ENCODE measurements at places on chromosomes 2 and 18.

- no peak for DNase-seq
Observed at GRCh38 chr2:41718705-41719104, 329.1 kb upstream of the PKDCC start.

DNA sequence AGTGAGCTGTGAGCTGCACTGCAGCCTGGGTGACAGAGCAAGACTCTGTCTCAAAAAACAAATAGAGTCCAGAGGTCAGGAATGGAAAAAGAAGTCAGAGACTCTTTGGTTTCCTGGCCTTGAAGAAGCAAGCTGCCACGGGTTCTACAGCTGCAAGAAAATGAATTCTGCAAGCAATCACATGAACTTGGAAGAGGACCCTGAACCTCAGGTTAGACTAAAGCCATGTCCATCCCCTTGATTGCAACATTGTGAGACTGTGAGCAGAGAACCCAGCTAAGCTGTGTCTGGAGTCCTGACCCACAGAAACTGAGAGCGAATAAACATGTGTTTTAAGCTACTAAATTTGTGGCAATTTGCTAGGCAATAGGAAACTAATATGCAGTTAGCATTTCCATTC lies 12.9 kb upstream of the MIB1 start:
- DNase-seq: no peak

GRCh38 chr2:120653046-120653445 lies 82.6 kb upstream of the GLI2 start:
- DNase-seq: no peak

DNA sequence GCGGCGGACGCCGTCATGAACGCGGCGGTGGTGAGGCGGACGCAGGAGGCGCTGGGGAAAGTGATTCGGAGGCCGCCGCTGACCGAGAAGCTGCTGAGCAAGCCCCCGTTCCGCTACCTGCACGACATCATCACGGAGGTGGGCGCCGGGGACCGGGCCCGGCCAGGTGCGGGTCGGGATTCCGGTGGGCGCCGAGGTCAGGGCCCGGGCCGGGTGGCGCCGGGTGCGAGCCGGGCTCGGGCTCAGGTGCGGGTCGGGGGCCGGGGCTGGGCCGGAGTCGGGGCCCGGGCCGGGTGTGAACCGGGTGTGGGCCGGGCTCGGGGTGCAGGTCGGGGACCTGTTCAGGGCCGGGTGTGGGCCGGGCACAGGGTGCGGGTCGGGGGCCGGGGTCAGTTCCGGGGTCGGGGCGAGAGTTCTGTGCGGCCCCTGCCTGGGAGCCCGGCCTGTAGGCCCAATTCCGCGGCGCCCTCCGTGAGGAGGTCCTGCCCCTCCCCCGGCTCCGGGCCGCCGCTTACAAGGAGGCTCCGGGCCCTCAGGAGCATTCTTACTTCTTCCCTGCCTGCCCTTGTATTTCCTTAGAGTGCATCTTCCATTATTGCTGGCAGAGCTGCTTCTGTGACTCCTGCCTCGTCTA lies 447 bp downstream of the TRAF3IP1 start:
- no peak for DNase-seq

- no peak for DNase-seq
Observed at GRCh38 chr2:25041307-25041927, 459 bp upstream of the EFR3B start.

- no peak for DNase-seq
Observed at GRCh38 chr2:181120625-181121024, 140.2 kb downstream of the UBE2E3 start.

- DNase-seq: no peak
Observed at GRCh38 chr2:156517419-156517818, 81.2 kb downstream of the GPD2 start.

Measured in stimulated activated CD4-positive, alpha-beta T cell treated with anti-CD3 and anti-CD28 coated beads, Interleukin-1b, Interleukin-23, amount 100 ng/mL, for 1 hour (primary cell).